ENCODE measurements at places on chromosomes 3 and 15. TPM values are rescaled to one million over a fixed set of nuclear protein-coding genes. Genes with fewer than 3 reads are reported as not detected.

Gene CD200R1
- 1.1 TPM for polyA plus RNA-seq

Gene SEMA3G
- polyA plus RNA-seq, result 8.2 TPM

Gene CD96
- 0.86 TPM for polyA plus RNA-seq

Gene ZNF660
- polyA plus RNA-seq, result 18.2 TPM

- DNase-seq, result no peak
Measured at GRCh38 chr3:45960289-45960688, 17.0 kb downstream of the CXCR6 start.

GRCh38 chr15:72933976-72934375 is 118.3 kb upstream of the NEO1 start:
- no peak for DNase-seq

GRCh38 chr3:74624301-74624700 is 9.8 kb upstream of the CNTN3 start:
- no peak for DNase-seq

DNA sequence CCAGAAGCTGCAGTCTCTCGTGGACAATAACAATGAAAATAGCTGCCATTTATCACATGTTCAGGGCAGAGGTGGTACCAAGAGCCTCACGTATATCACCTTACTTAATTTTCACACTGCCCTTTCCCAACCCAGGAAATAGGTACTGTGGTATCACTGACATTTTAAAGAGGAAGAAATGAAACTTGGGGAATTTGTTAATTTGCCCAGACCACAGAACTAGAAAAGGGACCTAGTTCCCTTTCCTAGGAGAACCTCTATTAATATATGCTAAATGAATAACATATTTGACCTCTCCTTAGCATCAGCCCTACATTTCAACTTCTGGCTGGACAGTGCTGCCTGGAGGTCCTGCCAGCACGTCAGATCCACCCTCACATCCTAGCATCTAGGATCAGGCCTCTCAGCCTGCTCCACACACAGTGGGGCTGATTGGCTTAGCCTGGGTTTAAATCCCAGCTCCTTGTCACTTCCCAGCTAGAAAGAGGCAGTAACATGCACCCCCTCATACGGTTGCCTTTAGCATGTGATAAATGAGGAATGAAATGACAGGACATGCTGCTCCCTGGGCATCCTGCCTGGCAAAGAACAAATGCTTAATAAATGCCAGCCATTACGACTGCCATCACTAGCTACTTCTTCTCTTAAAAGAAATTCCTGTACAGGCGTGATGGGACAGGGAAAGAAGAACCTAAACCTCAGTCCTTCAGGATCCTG is 95.1 kb upstream of the TNFAIP8L3 start:
- DNase-seq, result no peak

GRCh38 chr3:42705058-42705767 is 2.6 kb upstream of the HHATL start:
- DNase-seq, result no peak
